ENCODE measurements at places on chromosomes 7 and 10. TPM values are rescaled to one million over a fixed set of nuclear protein-coding genes. Genes with fewer than 3 reads are reported as not detected.

Gene FAM25C
- total RNA-seq, result not detected

Gene MDH2
- total RNA-seq, result 302 TPM

Gene SLC35B4
- 18.2 TPM for total RNA-seq

Gene NKX1-2
- 2.0 TPM for total RNA-seq

Gene AKR1C4
- 0.25 TPM for total RNA-seq

Gene SEMA4G
- 81.2 TPM for total RNA-seq

Gene STEAP1
- total RNA-seq, result 33.6 TPM

Gene HECW1
- total RNA-seq, result 1.7 TPM

Gene GIMAP4
- total RNA-seq, result not detected

Gene HMX2
- total RNA-seq, result 1.7 TPM

Gene C10orf62
- total RNA-seq, result not detected

Gene IFIT2
- total RNA-seq, result 0.56 TPM

Gene POLR3A
- total RNA-seq, result 29.1 TPM

Gene TMEM196
- total RNA-seq, result not detected

Gene DNAH11
- total RNA-seq, result 2.0 TPM

Gene KNDC1
- total RNA-seq, result 3.2 TPM

Gene PDCD4
- 65.5 TPM for total RNA-seq

Gene KLLN
- 1.0 TPM for total RNA-seq

Gene RBM17
- 290 TPM for total RNA-seq

Gene RELN
- total RNA-seq, result 4.3 TPM

Gene TLX1
- total RNA-seq, result 2.3 TPM

Gene STOX1
- total RNA-seq, result 8.5 TPM

Gene AKAP9
- 79.4 TPM for total RNA-seq

Gene SPDYE11
- not detected for total RNA-seq

Gene GIMAP5
- not detected for total RNA-seq

Gene LRIT1
- total RNA-seq, result not detected

Gene OPN4
- total RNA-seq, result not detected

Gene DUS4L
- 19.3 TPM for total RNA-seq

Gene PSD
- 2.8 TPM for total RNA-seq

Gene PAPOLB
- not detected for total RNA-seq

Gene INA
- 0.52 TPM for total RNA-seq

Gene CLRN3
- 1.1 TPM for total RNA-seq

Gene SVOPL
- 0.27 TPM for total RNA-seq

Gene SAMD8
- total RNA-seq, result 26.9 TPM

Gene CDC14C
- total RNA-seq, result not detected

Gene C10orf95
- 0.82 TPM for total RNA-seq

Gene ELAPOR2
- total RNA-seq, result 4.6 TPM

Gene ABCC2
- 128 TPM for total RNA-seq

Gene ASIC3
- 1.1 TPM for total RNA-seq

Gene CTBP2
- 97.2 TPM for total RNA-seq

Gene UNC5B
- total RNA-seq, result 22.4 TPM

Gene IQUB
- 0.35 TPM for total RNA-seq

Gene UBE3C
- 78.8 TPM for total RNA-seq

Gene ZP3
- 5.5 TPM for total RNA-seq

Gene ENTPD1
- total RNA-seq, result 1.7 TPM

Gene STK31
- total RNA-seq, result 38.9 TPM

Gene RBM33
- total RNA-seq, result 89.9 TPM

Gene PLEKHS1
- total RNA-seq, result not detected

Gene ECHDC3
- total RNA-seq, result 27.9 TPM

All from Caco-2 (cell line).